ENCODE measurements at places on chromosomes 7 and 10. TPM values are rescaled to one million over a fixed set of nuclear protein-coding genes. Genes with fewer than 3 reads are reported as not detected.

GRCh38 chr10:70352401-70353097 lies 29.9 kb downstream of the LRRC20 start:
- DNase-seq: no peak

- DNase-seq: no peak
Observed at GRCh38 chr7:93830141-93830925, 60.2 kb downstream of the TFPI2 start.

DNA sequence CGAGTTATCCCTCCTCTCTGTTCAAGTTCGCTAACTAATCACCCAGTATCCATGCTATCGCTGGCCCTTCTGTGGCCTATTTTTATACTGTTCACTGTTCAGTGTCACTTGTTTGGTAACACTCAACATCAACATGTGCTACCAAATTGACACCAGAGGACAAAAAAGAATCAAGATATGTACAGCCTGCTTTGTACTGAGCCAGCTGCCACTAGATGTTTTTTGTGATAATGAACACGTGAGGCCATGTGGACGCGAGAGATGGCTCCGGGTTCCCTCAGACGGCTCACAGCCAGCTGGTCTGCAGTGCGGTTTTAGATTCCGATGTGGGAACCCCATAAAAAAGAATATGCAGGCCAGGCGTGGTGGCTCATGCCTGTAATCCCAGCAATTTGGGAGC lies 21.2 kb downstream of the CAV1 start:
- no peak for DNase-seq

DNA sequence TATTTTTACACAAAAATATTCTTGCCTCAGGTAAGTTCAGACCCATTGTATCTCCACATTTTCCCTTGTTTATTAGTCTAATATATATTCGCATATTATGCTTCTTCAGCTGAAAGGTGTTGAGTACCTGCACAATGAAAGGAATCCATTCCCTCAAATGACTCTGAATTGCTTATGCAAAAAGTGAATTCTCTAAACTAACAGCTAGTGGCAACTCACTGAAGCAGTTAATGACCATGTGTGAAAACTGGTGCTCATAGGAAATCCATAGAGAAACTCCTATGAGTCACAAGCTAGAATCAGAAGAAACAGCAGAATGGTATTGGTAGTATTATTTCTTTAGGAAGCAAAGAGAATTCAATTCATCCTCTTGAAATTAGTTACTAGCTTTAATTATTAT lies 33.5 kb upstream of the RNF148 start:
- DNase-seq: no peak

The FAM241B gene
- 0.44 TPM for total RNA-seq

The ITIH2 gene
- not detected for total RNA-seq

The RGS10 gene
- total RNA-seq: 32.6 TPM

GRCh38 chr10:44792119-44792775 lies 118.9 kb upstream of the TMEM72 start:
- DNase-seq: no peak

DNA sequence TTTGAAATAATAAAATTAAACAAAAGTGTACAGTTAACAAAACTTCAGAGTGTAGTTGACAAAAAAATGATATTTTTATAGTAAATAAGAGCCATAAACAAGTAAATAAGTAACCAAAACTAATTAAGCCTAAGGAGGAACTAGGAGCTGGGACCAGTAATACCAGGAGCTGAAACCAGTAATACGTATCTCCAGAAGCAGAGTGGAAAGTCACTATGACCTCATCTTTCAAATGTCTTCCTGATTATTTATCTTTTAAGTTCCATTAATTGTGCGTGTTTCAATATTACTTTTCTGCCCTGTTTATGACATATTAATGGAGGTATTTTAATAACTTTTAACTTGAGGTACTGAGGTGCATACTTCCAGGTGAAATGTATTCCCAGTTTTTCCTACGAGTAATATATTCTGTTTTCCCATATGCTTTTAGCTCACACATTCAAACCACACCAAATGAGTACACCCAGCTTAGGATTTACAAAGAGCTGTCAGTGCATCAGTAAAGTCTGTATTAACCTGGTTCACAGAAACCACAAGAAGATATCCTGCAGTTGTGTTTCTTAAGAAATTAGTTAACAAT lies 283.7 kb upstream of the HGF start:
- DNase-seq: no peak

DNA sequence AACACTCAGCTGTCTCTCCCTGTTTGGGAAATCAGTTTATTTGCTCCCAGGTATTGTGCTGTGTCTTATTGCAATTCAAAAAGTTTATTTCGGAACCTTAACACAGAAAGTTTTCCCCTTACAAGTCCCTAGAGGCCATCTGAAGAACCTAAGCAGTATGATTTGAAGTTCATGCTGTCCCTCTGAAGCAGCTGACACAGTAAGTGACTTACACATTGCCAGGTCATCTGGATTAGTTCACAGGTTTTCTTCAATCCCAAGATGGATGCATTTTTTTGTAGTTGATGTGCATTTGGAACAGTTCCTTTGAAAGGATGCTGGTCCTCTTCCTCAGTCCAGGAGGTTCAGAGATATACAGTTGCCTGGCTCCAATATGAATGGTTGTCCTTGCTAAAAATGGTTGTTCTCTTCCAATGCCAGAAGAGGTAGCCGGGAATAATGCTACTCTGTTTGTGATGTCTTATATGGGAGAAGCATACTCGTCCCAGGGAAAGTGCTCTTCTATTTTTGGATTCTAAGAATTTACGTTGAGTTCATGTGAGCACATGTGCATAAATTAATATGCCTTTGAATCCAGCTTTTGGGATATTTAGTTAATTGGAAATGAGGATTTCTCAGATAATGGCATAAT lies 183.5 kb upstream of the PHYHIPL start:
- no peak for DNase-seq

GRCh38 chr10:22874189-22874854 lies 53.5 kb upstream of the ARMC3 start:
- DNase-seq: no peak

DNA sequence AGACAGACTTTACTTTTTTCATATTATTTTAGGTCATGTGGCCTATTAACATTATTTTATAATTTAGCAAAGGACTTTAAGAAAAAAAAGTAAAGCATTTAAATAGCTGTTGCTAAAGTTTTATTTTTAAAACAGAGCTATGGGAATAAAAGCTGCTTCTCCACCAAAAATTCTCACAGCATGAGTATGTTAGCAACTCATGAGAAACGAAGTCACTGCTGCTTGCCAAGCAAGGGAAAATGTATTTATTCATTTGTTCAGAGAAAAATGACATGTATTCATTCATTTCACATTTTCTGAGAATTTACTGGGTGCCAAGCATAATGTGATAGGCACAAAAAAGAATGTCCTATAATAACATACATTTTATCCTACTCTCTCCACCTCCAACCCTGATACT lies 5.1 kb downstream of the LRRC72 start:
- DNase-seq: no peak

The DDC gene
- total RNA-seq: not detected

GRCh38 chr10:71569775-71570588 lies 149.6 kb downstream of the C10orf105 start:
- DNase-seq: peak; percentile 94

The CLCN1 gene
- total RNA-seq: not detected

DNA sequence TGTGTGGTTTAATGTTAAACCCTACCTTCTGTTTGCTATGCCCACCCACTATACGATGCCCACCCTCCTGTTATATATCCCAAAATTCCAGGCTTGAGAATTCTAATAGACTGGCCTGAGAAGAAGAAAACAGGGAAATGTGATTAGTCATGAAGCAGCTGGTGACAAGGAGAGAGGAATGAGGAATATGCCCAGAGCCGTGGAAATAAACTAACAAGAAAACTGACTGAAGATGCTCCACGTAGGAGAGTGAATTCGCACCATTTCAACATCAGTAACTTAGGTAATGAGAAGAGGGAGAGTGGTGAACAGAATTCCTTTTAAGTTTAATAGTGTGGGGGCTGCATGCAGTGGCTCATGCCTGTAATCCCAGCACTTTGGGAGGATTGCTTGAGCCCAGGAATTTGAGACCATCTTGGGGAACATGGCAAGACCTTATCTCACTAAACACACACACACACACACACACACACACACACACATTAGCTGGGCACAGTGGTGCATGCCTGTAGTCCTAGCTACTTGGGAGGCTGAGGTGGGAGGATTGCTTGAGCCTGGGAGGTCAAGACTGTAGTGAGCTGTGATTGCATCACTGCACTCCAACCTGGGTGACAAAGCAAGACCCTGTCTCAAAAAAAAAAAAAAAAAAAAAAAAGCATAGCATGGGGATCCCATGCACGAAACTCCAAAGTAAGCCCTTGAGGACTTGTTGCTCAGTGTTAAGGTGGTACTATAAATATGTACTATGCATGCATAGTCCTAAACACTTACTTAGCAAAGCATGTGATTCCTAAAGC lies 16.1 kb upstream of the SYPL1 start:
- DNase-seq: no peak

The WDR86 gene
- total RNA-seq: 89.8 TPM

DNA sequence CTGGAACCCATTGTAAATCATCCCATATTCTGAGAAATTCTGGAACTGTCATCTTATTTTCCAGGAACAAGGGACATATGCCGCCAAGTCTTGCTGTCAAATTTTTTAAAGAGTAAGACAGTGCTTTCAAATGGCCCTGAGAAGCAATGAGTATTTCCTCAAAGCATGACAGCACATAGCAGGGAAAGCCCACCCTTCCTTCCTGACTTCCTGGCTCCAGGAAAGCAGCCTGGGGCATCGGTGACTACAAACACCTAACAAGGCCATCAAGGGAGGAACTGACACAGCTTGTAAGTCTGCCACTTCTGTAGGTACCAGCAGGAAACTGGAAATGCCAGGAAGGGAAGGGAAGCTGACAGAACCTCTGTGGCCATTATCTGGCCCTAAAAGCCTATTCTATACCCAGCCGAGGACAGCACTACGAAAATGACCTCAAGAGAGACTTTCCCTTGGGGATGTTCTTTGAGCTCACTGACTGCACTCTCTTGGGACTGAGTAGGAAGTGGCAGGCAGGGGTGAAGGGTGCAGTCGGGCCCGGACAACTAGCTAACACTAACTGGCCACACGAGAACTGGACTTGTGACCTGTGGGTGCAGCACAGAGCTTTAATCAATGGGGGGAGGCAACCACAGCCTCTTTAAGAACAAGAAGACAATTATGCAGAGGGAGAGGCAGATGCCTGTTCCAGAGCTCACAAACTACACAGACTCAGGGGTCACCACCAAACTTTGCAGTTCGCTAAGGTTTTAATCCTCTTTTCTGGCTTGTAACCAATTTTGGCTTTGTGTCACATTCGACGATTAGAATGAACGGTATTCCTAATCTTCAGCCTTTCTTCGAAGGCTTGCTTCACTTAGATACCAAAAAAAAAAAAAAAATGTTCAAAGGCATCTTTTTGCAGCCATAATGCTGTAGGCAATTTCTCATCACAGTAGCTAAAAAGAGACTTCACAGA lies 52.0 kb downstream of the GRB10 start:
- DNase-seq: no peak

DNA sequence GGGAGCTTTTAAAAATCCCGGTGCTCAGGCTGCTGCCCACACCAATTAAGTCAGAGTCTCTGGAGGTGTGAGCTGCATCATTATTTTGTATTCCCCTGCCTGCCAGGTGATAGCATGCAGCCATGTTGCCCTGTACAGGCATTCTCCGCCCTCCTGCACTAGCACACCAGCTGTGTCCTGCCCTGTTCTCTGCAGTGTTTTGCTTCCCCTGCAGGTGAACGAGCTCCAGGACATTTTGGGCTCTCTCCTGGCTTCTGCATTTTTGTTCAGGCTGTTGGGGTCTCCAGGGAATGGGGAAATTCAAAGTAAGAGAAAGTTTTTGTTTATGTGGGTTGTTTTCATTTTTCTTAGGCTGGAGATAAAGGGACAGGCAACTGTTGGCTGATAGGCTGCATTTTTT lies 271.0 kb upstream of the COBL start:
- DNase-seq: no peak

The PDAP1 gene
- total RNA-seq: 71.6 TPM

Measured in tibial nerve (tissue), 4 donors.